ENCODE measurements at places on chromosomes 16 and 17. TPM values are rescaled to one million over a fixed set of nuclear protein-coding genes. Genes with fewer than 3 reads are reported as not detected.

Gene KRT20
- total RNA-seq = not detected

Gene OTOP2
- not detected for total RNA-seq

Gene ANKRD40CL
- total RNA-seq = not detected

Gene TBC1D28
- total RNA-seq = not detected

Gene PPP1R27
- not detected for total RNA-seq

Gene FOXF1
- total RNA-seq = 0.45 TPM

Gene AOC3
- total RNA-seq = 61.7 TPM

Gene CRYM
- total RNA-seq = 0.53 TPM

Gene RANBP10
- 21.7 TPM for total RNA-seq

Gene CD300E
- total RNA-seq = 3.8 TPM
